ENCODE measurements at places on chromosomes 5 and 9.

- peak; percentile 73 for DNase-seq
Measured at GRCh38 chr5:177378884-177379883, 5.0 kb upstream of the SLC34A1 start.

GRCh38 chr9:106653213-106653612 lies 209.8 kb upstream of the ZNF462 start:
- DNase-seq = no peak

- DNase-seq = peak; percentile 20
Measured at GRCh38 chr5:109063223-109063622, 315.5 kb downstream of the FER start.

- DNase-seq = no peak
Measured at GRCh38 chr5:100647461-100648230, 112.5 kb downstream of the FAM174A start.

- DNase-seq = no peak
Measured at GRCh38 chr9:35842020-35842745, 13.2 kb downstream of the TMEM8B start.

GRCh38 chr5:34957857-34958690 lies 28.7 kb downstream of the DNAJC21 start:
- DNase-seq = no peak

Data from amniotic stem cell (primary cell).